NCI-H1105 treated with DMSO at 0.1 percent for 48 hours (cell line): ENCODE measurements at places on chromosomes 5 and 9.

- DNase-seq, result no peak
Measured at GRCh38 chr5:138872841-138873465, 2.2 kb downstream of the LRRTM2 start.

- no peak for DNase-seq
Measured at GRCh38 chr5:157865781-157866180, 6.8 kb upstream of the CLINT1 start.

DNA sequence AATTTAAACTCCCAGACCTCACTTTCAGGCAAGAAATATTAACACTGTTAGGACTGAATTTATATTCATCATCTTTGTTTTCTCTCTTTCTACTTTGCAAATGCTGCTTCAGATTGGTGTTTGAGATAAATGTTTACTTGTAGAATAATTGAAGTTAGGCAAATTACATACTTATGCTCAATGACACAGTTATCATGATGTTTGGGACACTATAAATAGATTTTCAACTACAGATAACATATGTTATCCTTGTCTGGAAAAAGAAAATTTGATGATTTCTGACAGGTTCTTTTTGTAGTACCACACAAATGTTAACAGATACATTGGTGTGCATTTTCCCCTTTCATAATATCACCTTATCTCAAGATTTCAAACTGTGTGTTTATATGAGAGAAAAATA, 7.9 kb downstream of the PRR16 start:
- DNase-seq, result no peak

DNA sequence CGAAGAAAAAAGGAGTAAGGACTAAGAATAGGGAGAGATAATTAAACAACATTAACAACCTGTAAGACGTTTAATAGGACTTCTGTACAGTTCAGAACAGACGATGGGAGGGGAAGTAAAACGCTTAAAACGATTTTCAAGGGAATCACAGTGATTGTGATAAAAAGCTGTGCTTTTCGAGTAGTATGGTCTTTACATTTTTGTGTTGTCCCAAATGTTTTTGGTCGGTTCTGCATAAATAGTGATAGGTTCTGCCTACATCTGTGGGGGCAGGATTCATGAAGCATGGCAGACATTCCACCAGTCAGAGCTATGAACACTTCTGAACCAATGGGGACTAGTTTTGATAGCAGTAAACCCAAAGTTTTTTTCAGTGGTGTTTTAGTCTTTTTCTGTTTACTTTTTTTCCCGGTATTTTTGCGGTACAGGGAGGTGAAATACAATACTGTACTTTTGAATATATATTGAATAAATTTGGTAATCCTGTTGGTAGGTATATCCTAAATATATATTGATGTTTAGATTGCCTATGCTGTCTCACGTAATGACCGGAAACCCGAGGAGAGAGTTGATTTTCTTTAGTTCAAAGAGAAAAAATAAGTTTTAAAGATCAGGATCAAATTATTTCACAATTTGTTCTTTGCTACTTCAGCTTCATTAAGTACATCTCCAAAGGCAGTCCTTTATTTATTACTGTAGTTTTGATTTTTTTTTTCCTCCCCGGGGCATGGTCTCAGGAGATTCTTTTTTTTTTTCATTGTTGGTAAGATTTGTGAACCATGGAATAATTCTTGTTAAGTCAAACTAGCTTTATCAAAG, 1.3 kb downstream of the ERBIN start:
- DNase-seq, result no peak

DNA sequence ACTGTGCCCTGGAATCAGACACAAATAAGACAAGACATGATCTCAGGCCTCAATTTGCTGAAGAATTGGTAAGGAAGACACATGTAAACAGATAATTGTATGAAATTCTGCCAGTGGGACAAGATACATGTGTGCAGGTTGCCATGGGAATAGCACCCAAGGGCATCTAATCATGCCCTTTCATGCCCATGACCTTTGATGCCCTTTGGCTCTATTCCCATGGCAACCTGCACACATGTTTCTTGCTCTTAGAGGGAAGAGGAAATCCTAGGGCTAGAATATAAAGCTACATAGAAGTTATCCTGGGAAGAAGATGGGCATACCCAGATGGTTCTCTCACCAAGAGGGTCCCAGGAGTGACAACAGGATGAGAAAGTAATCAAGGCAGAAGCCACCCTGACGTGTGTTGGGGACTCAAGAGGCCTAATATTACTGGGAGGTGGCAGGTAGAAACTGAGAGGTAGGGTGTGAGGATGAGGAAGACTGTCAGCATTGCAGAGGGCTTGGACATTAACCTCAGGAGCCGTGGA, 34.4 kb downstream of the P4HA2 start:
- no peak for DNase-seq

- DNase-seq, result no peak
Measured at GRCh38 chr5:181242031-181242451, 1.7 kb downstream of the RACK1 start.

DNA sequence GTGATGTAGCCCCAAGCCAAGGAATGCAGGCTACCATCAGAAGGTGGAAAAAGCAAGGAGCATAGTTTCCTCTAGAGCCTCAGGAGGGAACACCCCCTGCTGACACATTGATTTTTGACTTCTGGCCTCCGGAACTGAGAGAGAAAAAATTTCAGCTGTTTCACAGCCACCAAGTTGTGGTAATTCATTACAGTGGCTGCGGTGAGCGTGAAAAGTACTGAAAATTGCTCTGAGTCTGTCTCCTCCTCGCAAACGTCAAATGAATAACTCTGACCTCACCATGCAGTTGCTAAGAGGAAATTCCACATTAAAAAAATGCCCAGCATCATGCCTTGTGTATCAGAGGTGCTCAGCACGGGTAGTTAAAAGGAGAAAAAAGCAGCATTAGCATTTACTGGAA, 277.9 kb upstream of the MSX2 start:
- DNase-seq, result no peak

GRCh38 chr9:85653153-85653552, 88.6 kb downstream of the AGTPBP1 start:
- DNase-seq, result no peak

- DNase-seq, result no peak
Measured at GRCh38 chr5:81896764-81897163, 75.1 kb upstream of the ATG10 start.
